Hepatocyte (in vitro differentiated cells): ENCODE measurements at places on chromosomes 12 and 14.

DNA sequence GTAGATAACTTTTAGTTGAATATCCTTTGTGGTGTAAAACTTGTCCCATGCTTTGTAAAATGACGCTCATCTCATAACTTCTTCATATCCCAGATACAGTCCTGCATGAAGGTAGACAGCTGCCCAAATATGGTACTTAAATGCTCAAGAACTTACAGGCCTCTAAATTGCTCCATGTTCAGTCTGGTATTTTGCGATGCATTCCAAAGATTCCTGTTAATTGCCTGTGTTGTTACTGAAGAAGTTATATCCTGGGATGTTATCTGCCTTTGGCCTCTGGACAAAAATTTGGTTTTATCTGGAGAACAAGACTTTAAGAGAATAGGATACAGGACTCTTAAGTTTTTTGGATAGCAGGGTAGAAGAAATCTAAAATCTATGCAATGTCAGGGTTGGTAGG lies 473.0 kb downstream of the PCNX1 start:
- no peak for DNase-seq

DNA sequence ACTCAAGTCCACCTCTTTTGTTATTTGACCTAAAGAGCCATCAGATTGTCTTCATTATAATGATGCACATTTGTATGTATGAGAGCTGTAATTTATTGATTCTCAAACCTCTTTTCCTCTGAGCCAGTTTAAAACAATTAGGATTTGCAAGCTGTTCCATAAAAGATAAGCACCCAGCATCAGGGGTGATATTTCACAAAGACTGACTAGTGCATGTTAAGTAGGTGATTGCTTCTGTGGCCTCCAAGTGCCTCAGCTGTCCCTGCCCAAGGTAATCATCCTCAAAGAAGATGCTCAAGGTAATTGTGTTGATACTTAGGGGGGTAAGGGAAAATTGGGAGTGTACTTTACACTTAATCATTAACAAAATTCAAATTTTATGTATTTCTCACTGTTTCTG lies 18.2 kb downstream of the CEP128 start:
- no peak for DNase-seq

DNA sequence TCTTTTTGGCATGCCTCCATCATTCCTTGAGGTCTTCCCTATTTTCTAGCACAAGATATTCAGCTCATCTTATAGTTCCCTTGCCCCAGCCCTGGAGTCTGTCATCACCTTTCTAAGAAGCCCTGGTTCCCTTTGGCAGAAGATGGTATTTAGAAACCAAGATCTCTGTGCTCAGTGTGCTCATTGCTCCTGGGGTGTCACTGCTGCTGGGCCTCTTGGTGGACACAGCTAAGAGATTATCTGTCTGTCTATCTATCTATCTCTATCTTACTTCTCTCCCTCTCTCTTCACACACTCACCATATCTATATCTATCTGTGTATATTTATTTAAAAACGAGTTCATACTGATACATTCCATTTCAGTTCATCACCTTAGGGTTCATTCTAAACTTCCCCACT lies 67.2 kb downstream of the DAO start:
- no peak for DNase-seq

DNA sequence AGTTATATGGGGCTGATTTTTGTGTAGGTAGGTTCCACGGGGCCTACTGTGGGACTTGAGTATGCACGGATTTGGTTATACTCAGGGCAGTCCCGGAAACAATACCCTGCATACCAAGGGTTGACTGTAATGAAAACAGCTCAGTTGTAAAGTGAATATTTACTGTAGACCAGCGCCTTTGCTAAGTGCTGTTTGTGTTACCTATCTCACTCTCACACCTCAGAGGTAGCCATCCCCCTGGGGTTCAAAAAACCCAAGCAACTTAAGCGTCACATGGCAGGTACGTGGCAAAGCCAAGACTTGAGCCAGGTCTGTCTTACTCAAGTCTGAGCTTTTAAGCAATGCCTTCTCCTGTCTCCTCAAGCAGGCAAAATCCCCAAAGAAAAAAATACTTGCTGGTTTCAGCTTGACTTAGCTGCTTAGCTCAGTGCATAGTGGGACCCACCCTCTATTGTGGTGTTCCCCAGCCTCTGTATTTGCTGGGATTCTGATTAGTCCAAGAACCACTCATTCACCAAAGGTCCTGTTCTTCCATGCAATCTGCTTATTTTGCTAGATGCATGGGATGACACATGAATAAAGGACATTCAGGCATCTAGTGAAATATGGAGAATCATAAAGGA lies 34.2 kb upstream of the STRN3 start:
- DNase-seq, result peak; percentile 16

DNA sequence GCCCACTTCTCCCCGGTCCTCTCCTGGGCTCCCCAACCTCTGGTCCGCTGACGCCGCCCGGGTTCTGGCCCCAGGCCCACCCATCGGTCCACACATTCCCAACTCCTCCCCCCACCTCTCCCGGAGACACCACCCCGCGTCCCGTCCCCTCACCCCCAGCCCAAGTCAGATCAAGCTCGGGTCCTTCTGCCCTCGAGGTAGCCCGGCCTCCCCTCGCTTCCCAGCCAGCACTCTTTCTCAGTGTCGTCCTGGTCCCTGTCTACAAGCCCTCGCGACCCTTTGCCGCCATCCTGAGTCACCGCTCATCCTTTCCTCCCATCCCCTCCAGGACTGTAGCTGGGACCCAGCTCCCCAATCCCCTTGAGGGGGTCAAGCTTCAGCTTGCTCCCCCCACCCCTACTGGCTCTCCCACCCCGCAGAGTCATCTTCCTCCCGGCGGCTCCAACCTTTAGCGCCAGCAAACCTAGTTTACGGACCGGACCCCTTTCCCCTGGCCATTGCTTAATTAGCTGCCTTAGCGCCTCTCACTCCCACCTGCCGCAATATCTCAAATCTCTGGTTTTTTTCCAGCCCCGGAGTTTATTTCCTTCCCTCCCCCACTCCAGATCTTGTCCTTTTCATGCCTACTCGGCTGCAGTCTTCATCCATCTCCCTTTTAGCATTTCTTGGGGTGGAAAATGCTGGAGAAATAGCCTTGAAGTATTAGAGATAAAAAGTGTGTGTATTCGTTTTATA lies 1.1 kb downstream of the PPP4R4 start:
- no peak for DNase-seq
